Stimulated activated CD4-positive, alpha-beta T cell treated with anti-CD3 and anti-CD28 coated beads, TNF-alpha, amount 100 ng/mL, for 24 hours (primary cell): ENCODE measurements at places on chromosomes 7 and 10.
A peak's percentile ranks its signal among the peaks of the same experiment; 100 is the strongest.

DNA sequence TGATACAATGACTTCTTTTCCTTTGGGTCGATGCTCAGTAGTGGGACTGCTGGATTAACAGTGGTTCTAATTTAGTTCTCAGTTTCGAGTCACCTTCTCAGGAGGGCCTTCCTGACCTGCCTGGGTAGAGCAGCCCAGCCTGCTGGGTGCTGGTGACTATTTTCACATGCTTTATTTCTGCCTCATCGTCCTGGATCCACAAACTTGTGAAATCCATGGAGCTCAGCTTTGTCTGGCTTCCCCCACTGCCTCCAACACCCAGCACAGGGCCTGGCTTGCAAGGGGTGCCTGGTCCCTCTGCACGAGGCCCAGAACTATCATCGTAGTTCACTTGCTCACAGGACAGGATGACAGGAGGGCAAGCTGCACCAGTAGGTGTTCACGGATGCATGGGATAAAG, 46.9 kb downstream of the SPOCK2 start:
- DNase-seq, result no peak

DNA sequence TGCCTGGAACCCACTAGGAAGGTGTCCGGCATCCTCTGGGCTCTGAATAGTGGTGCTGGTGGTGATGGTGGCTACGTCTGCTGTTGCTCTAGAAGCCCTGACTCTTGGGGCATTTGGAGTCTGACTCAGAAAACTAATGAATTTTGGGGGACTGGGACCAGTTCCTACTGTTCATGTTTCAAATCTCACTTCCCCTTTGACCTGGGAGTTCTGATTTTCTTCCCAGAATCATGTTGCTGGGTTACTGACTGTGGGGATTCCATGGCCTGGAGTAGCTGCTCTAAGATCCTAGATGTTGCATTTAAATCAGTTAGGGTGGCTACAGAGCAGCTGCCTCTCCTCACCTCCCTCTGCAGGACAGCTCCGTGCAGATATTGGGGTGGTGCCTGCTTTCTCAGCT, 3.2 kb downstream of the TSPAN33 start:
- no peak for DNase-seq

DNA sequence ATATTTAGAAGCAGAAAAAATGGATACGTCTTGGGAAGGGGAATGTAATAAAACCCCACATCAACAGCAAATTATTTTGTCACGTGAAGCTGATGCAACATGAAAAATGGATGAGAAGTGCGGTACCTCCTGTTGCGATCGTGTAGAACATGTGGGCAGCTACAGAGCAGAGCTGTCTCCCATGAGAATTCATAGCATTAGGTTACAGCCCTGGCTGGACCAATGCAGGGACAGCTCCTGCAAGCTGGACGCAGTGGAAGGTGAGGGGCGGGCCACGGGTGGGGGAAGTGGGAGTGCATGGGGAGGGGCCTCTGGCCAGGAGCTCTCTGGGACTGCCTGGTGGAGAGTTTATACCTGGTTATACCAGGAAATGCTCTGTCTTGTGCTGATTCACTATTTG, 120.3 kb downstream of the GATA3 start:
- DNase-seq, result no peak

GRCh38 chr10:13271552-13272163, 28.2 kb downstream of the PHYH start:
- peak; percentile 43 for DNase-seq

- no peak for DNase-seq
Observed at GRCh38 chr10:78000206-78000605, 29.1 kb downstream of the POLR3A start.

DNA sequence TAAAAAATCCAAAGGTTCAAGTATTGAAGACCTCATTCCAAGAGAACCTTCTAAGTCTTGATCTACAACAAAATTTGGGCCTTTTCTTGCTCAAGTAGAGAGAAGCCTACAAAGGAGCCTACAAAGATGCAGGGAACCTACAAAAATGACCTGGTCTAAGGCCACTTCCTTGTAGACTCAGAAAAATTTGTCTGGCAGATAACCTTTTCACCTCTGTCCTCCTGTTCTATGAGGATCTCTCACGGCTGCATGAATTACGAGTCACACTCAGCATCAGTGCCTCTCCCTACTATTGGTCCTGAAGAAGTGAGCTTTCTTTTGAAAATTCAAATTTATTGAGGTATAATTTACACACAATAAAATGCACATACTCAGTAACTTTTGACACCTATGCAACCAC, 29.3 kb downstream of the CCNJ start:
- no peak for DNase-seq
